ENCODE measurements at places on chromosomes 6 and 20.

- no peaks in the 10 kb centered on the region for H3K27me3 ChIP-seq
- H3K36me3 ChIP-seq = no peaks in the 10 kb centered on the region
- peaks cover 19% of the 10 kb centered on the region for H3K4me1 ChIP-seq
- no peak for DNase-seq
- H3K27ac ChIP-seq = no peak overlapping the region
Observed at GRCh38 chr20:38883981-38884733, 42.1 kb upstream of the FAM83D start.

GRCh38 chr6:21019614-21020013 is 485.4 kb downstream of the CDKAL1 start:
- no peaks in the 10 kb centered on the region for H3K4me1 ChIP-seq
- H3K27ac ChIP-seq = no peak overlapping the region
- no peak overlapping the region for H3K4me3 ChIP-seq
- H3K27me3 ChIP-seq = no peaks in the 10 kb centered on the region

DNA sequence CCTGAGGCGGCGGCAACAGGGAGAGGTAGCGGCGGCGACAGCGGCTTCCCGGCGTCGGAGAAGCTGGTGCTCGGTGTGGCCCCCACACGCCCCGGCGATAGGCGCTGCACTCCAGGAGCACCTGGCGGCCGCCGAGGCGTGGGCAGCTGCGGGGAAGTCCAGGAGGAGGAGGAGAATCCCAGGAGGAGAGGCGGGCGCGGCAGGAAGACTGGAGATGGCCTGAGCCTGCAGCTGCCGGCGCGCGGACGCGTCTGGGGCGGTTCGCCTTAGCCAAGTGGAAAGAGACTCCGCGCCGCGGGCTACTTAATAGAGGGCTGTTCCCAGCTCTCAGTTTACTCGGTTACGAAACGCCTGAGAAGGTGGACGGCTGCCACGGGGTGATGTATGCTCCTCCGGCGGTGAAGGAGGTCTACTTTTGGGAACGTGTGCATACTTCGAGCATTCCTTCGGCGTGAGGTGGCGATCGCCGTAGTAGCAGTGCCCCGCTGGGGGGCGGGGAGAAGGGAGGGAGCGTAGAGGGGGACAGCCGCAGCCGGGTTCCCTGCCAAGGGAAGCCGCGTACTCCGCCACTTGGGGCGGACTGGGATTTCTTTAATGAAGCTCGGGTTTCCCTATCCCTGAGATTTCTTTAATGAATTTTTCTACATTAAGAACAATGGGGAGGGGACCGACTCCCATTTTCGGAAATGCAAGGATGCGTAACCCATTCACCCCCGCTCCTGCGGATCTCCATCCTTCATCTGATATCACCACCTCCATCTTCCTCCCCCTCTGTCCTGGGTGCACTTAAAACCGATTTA is at the start of gene COL12A1:
Gene COL12A1, minus strand, starts transcription at position 278 of the 800 bp plus-strand sequence. CDS start 3,261 bp downstream, outside the sequence.
- no peak for DNase-seq
- peaks cover 45% of the 10 kb centered on the region for H3K4me1 ChIP-seq
- H3K27me3 ChIP-seq = peaks cover 54% of the 10 kb centered on the region
- H3K36me3 ChIP-seq = no peaks in the 10 kb centered on the region
- H3K4me3 ChIP-seq = peak within 1 kb of the TSS; percentile 32

GRCh38 chr6:156598071-156598854 is 178.9 kb upstream of the ARID1B start:
- no peak overlapping the region for H3K4me3 ChIP-seq
- no peaks in the 10 kb centered on the region for H3K36me3 ChIP-seq
- H3K27me3 ChIP-seq = no peaks in the 10 kb centered on the region
- H3K27ac ChIP-seq = no peak overlapping the region

DNA sequence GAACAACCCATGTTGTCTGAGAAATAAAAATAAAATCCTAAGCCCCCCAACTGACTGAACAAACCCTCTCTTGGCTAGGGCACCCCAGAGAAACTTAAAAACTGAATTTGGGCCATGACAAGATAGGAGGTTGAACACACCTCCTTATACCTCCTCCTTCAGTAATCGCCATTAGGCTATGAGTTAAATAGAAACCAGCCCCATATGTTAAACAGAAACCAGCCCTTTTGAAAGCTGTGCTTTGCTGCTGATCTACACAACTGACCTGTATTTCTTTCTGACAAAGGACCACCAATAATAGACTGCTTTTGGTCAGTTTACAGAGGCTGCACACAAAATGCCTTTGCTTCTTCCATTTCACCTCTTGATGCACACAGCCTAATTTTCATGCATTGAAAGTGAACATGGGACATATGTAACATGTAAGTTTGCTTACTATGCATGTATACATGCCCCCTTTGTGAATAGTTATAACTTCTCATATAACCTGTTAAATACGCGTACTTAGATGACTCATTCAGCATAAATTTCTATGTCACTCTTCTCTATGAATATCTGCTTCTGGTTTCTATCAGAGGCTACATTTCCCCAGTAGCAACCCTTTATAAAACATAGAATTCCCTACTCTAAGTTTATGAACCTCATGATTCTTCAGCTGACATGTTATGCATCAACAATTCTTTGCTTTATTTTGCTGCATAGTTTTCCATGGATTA is 462.9 kb downstream of the COL12A1 start:
- no peaks in the 10 kb centered on the region for H3K36me3 ChIP-seq
- no peaks in the 10 kb centered on the region for H3K4me1 ChIP-seq
- H3K27ac ChIP-seq = no peak overlapping the region
- H3K4me3 ChIP-seq = no peak overlapping the region

GRCh38 chr6:133553652-133554051 is 312.5 kb downstream of the EYA4 start:
- H3K4me3 ChIP-seq = no peak overlapping the region
- H3K27ac ChIP-seq = no peak overlapping the region
- no peaks in the 10 kb centered on the region for H3K4me1 ChIP-seq
- H3K36me3 ChIP-seq = no peaks in the 10 kb centered on the region
- no peak for DNase-seq

GRCh38 chr6:165109011-165109410 is 200.4 kb downstream of the C6orf118 start:
- no peaks in the 10 kb centered on the region for H3K27me3 ChIP-seq
- no peaks in the 10 kb centered on the region for H3K36me3 ChIP-seq

DNA sequence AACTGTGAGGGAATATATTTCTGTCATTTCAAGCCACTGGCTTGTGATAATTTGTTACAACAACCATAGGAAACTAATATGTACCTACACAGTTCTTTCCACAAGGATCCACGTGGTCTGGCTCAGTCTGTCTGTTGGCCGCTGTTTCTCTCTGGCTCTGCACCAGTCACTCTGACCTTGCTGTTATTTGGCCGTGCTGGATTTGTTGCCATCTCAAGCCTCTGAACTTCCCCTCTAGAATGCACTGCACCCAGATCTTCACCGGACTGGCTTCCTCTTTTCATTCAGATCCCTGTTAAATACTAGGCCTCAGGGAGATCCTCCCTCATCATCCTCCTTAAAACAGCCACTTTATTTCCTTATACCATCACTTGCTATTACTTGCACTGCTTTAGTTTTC is 446.8 kb downstream of the TFAP2B start:
- DNase-seq = no peak
- no peaks in the 10 kb centered on the region for H3K36me3 ChIP-seq
- no peak overlapping the region for H3K4me3 ChIP-seq
- H3K4me1 ChIP-seq = no peaks in the 10 kb centered on the region
- H3K27me3 ChIP-seq = no peaks in the 10 kb centered on the region
- no peak overlapping the region for H3K27ac ChIP-seq

All from CD8-positive, alpha-beta memory T cell (primary cell).